Heart right ventricle (tissue), 16 donors: ENCODE measurements at places on chromosomes 2 and 18. TPM values are rescaled to one million over a fixed set of nuclear protein-coding genes. Genes with fewer than 3 reads are reported as not detected.

DNA sequence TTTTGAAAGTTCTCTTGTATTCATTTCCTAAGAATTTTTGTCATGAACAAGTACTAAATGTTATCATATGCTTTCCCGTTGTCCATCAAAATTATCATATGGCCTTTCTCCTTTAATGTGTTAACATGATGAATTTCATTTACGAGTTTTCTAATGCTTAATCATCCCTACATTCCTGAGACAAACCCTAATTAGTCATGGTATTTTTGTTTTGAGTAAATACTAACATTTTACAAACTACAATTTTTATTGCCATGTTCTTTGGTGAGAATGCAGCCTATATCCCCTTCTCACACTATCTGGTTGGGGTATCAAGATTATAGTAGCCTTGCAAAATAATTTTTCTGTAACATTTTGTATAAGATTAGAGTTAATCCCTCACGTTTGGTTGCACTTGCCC, 14.5 kb downstream of the SMAD2 start:
- no peak for DNase-seq

DNA sequence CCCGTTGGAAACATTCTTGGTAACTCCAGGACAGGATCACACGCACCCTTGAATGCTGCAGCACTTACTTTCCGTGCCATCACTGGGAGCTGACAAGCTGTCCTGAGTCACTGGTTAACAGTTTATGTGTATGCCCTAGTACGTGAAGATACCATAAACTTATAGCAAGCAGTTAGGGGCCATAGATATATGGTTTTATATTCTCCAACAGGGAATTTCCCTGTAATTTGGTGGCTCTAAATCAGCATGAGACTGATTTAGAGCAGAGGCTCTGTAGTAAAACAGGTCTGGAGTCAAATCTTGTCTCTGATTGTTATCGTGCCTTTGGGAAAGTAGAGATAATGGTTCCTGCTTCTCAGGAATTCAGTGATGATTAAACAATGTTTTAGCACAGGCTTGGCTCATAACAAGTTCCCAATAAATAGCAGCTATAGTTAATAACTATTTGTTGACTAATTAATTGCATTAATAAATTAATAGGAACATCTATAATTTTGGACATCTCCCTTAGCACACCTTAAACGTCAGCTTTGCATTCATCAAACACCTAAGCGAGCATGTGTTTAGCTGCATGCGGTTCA, 215.2 kb downstream of the VAPA start:
- DNase-seq: no peak

DNA sequence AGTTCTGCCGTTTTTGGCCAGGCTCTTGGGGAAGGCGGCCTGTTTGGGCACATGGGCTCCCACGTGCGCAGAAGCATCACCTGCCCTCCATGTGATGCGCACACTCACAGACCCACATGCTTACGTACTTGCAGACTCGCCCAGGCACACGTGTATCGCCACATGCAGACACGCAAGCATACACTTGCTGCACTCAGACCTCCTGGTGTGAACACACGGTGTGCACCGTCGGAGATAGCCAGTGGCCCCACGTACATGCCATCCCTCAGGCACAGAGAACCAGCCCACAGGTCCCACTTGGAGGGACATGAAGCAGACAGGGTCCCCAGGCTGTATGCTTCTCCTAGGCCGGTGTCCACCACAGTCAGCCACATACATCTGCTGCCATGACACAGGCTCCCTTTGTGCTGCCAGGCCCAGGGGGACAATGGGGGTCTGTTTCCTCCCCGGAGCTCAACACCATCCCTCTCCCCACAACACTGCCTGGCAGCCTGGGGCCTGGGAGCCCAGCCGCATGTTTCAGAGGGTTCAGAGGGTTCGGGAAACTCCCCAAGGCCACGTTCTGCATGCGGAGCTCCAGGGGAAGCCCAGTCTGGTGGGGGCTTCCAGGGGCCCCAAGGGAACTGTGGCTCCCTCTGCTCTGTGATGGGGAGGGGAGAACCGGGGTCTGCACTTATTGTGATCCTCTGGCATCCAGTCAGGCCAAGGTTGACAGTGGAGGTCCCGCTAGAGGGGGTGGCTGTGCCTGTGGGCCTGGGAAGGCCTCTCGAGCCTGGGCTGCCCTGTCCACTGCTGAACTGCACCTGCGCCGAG, 208.1 kb upstream of the HAAO start:
- no peak for DNase-seq

PNKD gene
- polyA plus RNA-seq: 76.7 TPM

DNA sequence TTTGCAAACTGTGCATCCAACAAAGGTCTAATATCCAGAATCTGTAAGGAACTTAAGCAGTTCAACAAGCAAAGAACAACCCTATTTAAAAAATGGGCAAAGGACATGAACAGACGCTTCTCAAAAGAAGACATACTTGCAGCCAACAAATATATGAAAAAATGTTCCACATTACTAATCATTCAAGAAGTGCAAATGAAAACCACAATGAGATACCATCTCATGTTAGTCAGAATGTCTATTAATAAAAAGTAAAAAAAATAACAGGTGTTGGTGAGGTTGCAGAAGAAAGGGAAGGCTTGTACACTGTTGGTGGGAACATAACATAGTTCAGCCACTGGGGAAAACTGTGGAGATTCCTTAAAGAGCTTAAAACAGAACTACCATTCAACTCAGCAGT, 126.2 kb downstream of the NAT8 start:
- no peak for DNase-seq
